NCI-H2227 treated with DMSO at 0.1 percent for 48 hours (cell line): ENCODE measurements at places on chromosomes 11 and 22.

DNA sequence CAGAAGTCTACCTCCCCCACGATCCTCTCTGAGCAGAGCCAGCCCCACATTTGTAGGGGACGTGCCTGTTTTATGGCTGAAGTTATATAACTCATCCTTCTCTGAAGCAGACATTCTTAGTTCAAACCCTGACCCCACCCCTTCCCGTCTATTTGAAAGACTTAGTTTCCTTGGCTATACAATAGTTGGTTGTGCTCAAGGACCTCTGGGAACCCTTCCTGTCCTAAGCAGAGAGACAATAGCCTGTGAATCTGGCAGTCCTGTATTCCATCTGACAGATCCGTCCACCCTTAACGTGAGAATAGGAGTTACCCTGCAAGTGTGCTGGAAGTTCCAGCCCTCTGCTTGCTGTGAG lies 75.2 kb downstream of the MN1 start:
- no peak for DNase-seq

- no peak for DNase-seq
These were observed 50.3 kb downstream of the CHRDL2 start for GRCh38 chr11:74680703-74681531.

- DNase-seq, result no peak
These were observed 13.2 kb upstream of the PAFAH1B2 start for GRCh38 chr11:117130879-117131278.

DNA sequence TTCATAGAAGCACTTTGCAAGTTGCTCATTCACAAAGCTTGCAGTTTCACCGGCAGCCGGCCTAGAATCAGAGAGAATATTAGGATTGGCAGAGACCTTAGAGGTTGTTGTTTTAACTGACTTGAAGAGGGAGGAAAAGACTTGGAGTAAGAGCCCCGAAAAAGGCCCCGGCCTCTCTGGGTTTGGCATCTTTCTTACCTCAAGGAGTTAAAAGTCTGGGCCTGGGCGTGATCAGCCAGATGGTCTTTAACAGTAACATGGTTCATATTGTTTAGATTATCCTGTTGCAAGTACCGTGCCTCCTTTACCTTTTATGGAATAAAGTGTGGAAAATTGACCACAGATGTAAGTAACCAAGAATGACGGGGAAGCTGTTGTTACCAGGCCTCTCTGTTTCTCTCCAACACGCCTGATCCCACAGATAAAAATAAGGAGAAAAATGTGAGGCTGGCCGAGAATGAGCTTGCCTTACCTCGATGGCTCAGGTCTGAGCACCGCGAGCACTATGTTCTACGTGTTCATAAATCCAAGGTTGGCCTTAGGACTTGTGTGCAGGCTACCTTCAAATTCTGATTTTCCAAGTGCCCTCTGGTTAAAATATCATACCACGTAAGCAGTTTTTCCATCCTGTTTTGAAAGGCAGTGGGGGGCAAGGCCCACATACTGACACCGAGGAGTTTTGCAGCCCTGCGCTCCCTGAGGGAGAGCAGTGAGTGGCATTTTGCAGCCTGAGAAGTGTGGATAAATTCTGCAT lies 56.4 kb downstream of the PARVA start:
- DNase-seq, result no peak

- DNase-seq, result no peak
These were observed 29.3 kb upstream of the CABP7 start for GRCh38 chr22:29690476-29690875.

DNA sequence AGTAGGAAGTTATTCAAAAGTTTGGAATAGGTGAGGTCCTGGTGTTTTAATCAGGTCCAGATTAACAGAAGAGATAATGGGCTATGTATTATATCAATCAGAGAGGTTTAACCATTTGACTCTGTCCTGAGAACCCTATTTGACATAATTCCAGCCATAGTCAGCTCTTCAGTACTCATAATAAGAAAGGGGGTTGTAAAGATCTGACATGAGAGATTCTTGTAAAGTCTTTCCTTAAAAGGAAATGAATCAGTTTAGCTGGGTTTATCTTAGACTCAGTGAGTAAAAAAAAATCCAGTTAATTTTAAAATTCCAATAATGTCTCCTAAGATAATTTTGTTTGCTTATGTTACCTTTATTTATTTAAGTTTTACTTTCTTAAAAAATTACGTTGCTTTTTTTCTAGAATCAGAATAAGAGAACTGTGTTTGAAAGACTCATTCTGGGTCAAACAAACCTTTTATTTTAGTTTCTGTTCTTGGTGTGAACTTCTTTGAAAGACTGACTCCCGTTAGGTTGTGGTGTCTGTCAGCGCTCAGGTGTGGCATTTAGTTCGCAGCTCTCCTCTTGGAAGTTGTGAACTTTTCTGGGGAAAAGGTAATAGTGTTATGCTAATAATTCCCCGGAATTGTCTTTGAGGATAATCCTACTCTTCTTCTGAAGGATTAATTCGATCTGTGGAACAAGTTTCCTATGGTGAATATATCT lies 20.5 kb downstream of the NUCB2 start:
- DNase-seq, result no peak

DNA sequence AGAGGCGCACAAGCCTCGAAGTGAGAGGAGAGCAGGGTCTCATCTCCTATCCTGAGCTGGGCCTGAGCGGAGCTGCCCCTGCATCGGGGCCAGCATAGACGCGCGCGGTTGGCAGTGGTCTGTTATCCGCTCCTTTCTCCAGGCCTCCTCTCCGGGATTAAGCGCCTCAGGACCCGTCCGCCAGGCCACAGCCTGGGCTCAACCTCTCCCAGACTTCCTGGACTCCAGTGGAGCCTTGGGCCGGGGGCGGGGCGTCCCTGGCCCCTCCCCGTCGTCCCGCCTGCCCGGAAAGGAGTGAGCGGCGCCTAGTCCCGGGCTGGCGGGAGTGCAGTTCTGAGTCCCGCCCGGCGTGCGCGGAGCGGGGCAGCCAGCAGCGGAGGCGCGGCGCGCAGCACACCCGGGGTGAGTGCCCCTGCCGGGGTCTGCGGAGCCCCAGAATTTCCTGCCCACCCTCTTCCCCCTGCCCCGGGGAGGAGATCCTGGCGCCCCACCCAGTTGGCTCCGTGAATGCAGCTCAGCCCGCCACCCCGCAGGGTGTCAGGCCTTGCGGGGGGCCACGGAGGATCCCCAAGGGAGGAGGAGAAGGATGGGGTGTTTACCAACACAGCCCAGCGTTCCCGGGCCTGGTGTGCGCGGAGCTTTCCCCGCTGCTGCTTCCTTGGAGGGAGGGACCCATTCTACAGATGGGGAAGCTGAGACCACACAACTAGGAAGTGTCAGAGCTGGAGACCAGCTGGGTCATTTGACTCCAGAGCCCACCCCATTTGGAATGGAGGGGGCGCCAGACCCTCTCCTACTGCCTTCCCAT lies at the start of gene TCIRG1:
Gene TCIRG1, plus strand, starts transcription at position 308 of the 808 bp plus-strand sequence. CDS start 2,247 bp downstream, outside the sequence.
- DNase-seq, result no peak

DNA sequence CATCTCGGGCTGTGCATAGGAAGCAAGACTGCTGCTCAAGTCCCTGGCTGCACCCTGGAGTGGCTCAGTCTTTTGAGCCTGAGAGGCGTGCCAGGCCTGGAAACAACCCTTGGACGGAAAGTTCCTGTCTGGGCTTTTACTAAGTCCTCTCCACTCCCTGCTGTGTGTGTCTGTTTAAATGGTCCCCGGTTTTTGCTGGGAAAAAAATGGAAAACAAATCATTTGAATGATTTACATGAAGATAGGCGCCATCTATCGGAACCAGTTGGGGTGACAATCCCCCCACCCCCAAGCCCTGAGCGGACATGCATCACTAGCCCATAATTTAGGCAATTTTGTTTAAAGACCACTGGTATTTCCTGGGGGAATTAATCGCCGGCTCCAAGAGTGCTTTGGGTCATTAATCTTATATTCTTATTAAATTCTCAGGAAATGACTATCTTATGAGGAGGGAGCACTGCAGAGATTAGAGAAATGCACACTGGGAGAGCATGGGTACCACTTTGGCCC lies 2.7 kb upstream of the GAB2 start:
- DNase-seq, result peak; percentile 89

GRCh38 chr11:121586750-121587149 lies 134.0 kb upstream of the SORL1-AS1 start:
- DNase-seq, result no peak

- no peak for DNase-seq
These were observed 3.0 kb downstream of the MAFF start for GRCh38 chr22:38204784-38205183.

DNA sequence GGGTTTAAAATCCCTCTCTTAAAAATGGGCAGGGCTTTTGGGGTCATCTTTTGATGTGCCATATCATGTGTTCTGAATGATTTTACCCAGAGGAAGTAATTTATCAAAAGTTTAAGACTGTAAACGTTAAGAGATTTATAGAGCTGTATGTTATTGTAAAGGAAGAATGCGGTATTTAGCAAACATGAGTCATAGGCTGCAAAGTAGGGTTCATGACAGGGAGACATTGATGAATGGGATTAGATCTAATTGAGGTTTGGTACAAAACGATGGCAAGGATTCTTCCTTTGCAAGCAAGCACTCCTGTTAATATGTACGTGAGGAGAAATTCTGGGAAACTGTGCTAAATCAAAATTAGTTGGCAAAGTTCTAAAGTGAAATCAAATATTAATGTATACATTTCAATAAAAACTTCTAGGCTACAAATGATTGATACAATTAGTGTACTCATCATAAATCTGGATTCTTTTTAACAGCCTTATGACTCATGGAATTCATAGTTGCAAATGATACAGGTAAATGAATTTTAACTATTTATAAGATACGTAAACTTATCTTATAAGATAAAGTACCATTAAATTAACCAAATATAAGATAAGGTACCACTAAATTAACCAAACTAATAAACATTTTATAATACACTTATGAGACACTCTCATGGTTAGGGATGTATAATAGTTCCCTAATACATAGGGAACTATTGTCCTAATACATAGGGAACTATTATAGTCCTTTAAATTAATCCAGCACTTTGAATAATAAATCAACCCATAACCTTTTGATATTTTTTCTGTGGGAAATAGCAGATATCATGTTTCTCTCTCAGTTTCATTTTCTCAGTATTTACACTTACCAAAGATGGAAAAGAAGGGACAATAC lies 58.4 kb downstream of the KIF18A start:
- DNase-seq, result no peak

DNA sequence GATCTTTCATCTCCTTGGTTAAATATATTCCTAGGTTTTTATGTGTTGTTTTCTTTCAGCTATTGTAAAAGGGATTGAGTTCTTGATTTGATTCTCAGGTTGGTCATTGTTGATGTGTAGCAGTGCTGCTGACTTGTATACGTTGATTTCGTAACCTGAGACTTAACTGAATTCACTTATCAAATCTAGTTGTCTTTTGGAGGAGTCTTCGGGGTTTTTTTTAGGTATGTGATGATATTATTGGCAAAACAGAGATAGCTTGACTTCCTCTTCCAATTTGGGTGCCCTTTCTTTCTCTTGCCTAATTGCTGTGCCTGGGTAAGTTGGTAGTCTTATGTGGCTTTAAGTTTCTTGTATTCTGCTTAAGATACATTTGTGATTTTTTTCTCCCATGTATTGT lies 52.8 kb downstream of the CBL start:
- no peak for DNase-seq

GRCh38 chr11:34234086-34234740 lies 123.6 kb downstream of the ABTB2 start:
- DNase-seq, result no peak

- DNase-seq, result no peak
These were observed 26.4 kb downstream of the C11orf91 start for GRCh38 chr11:33674035-33674814.

DNA sequence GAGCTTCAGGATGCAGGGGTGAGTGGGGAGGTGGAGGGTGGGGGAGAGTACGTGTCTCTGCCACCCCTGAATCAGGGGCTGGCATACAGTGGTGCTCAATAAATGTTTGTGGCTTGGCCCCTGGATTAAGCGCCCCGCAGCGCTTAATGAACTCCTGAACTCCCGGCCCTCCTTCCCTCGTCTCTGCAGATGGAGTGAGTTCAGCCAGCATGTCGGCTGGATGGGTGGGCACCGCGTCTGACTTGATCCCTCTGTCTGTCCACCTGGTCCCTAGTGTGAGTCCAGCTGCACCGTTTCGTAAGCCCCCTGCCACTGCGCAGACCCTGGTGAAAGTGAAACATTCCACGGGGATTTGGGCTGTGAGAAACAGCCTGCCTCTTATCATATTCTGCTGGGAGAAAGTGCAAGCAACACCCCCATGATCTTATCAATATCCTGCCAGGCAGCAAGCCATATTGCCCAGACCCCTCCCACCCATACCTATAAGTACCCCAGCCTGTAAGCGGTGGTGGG lies 12.0 kb upstream of the MRGPRD start:
- DNase-seq, result no peak

GRCh38 chr11:121829159-121829643 lies 286.8 kb downstream of the BLID start:
- DNase-seq, result no peak
